ENCODE measurements at places on chromosomes 6 and 20.

- no peak for DNase-seq
Measured at GRCh38 chr6:107290491-107290890, 168.9 kb downstream of the PDSS2 start.

- DNase-seq: peak; percentile 10
Measured at GRCh38 chr6:1850121-1850839, 240.6 kb downstream of the FOXC1 start.

GRCh38 chr6:105021399-105021798, 64.5 kb downstream of the LIN28B start:
- no peak for DNase-seq

DNA sequence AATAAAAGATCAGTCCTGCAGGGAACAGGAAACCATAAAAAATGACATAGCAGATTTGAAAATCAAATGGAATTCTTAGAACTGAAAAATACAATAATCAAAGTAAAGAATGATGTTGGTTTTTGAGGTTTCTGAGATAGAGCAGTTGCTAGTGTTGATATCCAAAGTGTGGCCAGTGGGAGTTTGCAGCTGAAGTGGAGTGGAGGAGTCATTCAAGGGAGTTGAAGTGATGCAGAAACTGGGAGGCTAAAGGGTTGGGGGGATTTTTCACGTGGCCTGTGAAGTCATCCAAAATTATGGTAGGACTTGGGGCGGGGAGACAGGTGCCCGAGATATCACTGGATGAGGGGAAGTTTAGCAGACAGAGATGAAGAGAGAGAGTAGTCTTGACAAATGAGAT, 123.6 kb downstream of the CDC5L start:
- DNase-seq: no peak

GRCh38 chr20:14986026-14986655, 648.7 kb upstream of the FLRT3 start:
- DNase-seq: no peak

DNA sequence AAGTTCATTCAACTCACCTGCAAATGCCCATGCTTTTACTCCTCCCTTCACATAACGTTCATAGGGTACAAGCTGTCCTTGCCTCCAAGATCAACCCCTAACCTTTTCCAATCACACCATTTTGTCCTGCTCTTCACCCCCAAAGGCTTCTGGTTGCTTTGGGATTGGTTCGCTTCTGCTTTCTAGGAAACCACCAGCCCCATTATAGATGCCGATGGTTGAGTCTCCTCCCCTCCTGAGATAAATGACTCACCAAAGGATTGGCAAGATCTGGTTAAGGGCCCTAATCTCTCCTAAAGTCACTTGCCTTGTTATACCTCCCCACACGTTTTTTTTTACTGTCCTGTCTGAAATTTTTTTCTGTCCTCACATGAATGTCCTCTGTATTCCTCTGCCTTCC, 311.4 kb downstream of the HACE1 start:
- peak; percentile 2 for DNase-seq

- DNase-seq: no peak
Measured at GRCh38 chr20:57611586-57612311, 8.5 kb downstream of the ZBP1 start.

DNA sequence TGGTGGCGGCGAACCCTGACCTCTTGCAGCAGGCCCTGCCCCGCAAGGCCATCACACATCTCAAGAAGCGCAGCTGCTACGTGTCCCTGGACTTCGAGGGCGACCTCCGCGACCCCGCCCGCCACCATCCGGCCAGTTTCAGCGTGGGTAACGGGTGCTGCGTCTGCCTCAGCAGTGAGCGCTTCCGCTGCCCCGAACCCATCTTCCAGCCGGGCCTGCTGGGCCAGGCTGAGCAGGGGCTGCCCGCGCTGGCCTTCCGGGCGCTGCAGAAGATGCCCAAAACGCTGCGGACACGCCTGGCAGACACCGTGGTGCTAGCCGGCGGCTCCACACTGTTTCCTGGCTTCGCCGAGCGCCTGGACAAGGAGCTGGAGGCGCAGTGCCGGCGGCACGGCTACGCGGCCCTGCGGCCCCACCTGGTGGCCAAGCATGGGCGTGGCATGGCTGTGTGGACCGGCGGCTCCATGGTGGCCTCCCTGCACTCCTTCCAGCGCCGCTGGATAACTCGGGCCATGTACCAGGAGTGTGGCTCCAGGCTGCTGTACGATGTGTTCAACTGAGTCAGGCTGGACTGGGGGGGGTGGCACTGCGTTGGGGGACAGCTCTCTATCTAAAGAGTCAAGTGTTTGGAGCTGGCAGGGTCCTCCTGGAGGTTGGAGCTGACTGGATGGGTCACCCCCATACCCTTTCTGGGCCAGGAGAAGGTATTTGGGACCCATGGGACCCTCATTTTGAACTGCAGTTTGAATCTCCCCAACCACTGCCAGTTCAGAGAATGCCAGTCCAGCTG, 1.1 kb downstream of the ACTL10 start:
- peak; percentile 79 for DNase-seq

DNA sequence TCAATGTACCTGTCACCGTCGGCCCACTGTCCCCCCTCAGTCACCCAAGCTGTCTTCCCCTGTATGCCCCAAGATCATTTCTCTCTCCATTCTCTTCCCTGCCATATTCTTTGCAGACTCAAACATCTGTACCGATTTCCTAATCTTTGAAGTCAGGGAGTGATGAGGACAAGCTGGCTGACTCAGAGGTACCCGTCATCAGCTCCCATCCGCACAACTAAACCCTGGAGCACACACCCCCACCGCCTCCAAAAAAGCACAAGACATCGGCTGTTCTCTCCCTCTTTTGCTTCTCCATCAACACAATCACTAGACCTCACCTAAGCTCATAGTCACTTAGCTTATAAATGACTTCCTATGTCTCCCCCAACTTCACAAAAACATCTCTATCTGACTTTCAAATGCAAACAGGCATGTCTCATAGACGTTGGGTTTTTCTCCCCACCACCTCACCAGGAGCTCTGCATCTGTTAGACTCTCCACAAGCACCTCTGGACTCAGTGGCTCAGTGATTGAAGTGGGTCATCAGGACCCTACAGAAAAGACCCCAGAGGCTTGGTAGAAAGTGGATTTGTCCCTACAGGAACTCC, 11.5 kb upstream of the NFATC2 start:
- no peak for DNase-seq

- DNase-seq: no peak
Measured at GRCh38 chr6:137678451-137678850, 184.3 kb upstream of the OLIG3 start.

DNA sequence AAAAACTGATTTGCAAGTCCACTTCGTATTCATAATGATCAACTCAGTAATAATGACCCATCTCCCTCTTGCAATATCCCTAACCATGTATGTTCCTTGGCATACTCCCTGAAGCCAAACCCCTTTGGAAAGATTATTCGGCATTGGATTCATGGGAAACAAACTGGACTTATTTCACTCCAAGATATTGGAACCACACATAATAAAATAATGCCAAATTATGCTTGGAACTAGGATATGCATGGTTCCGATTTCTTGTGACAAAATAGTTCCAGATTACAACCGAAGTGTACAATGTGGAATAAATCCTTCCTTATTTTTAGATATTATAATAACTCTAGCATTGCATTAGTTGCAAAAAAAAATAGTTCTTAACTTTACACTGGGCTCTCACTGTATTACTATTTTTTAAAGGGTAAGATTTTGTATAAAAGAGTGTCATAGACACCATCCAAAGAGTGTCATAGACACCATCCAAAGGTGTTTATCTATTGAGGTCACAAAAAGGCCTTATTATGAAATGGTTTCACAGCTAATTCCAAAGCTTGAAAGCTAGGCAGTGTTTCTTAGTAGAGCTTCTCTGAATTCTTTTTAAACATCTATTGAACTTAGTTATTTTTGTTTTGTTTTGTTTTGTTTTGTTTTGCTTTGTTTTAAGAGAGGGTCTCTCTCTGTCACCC, 410.9 kb upstream of the JARID2 start:
- DNase-seq: no peak

- peak; percentile 85 for DNase-seq
Measured at GRCh38 chr6:16770701-16771569, 9.7 kb upstream of the ATXN1 start.

GRCh38 chr6:41936073-41936837, 5.4 kb downstream of the CCND3 start:
- peak; percentile 99 for DNase-seq

All from common myeloid progenitor, CD34-positive (primary cell).